Ovary (tissue), 10 donors: ENCODE measurements at places on chromosomes 5 and 9. TPM values are rescaled to one million over a fixed set of nuclear protein-coding genes. Genes with fewer than 3 reads are reported as not detected.
A peak's percentile ranks its signal among the peaks of the same experiment; 100 is the strongest.

The PTGS1 gene
- total RNA-seq = 37.1 TPM

The HRH2 gene
- 3.3 TPM for total RNA-seq

The TPM2 gene
- 266 TPM for total RNA-seq

The SLC25A2 gene
- not detected for total RNA-seq

The NFX1 gene
- total RNA-seq = 39.5 TPM

The DEPDC1B gene
- not detected for total RNA-seq

The PRR16 gene
- total RNA-seq = 1.6 TPM

The C9orf153 gene
- total RNA-seq = 0.30 TPM

The CDH6 gene
- total RNA-seq = 1.2 TPM

The SHROOM1 gene
- 10.2 TPM for total RNA-seq

The PCDHA9 gene
- 0.59 TPM for total RNA-seq

- no peak overlapping the region for H3K4me3 ChIP-seq
- H3K27ac ChIP-seq = no peak overlapping the region
- peaks cover 2% of the 10 kb centered on the region for H3K36me3 ChIP-seq
- H3K27me3 ChIP-seq = no peaks in the 10 kb centered on the region
Observed at GRCh38 chr5:121628783-121629182, 222.9 kb upstream of the FTMT start.

DNA sequence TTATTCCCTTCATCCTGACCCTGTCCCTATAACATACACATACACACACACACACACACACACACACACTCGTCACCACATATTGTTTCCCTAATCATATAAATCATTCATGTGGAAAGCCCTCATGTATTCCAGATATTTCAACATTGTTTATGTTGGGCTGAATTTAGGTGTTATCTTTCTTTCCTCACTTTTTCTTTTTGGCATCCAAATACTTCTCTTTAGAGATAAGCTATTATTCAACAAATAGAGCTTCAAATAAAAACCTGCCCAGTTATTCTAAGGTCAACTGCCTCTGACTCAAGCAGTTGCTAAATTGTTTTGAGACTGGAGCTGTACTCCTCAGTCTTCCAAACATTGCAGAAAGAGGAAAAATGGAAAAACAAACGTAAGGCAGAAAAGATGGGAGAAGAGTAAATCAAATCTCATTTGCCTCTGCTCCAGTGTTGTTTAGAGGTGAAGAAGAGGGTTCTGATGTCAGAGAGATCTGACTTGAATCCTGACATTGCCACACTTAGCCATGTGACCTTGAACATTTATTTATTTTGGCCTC lies 215.7 kb downstream of the GAS1 start:
- peaks cover 6% of the 10 kb centered on the region for H3K4me1 ChIP-seq
- DNase-seq = no peak
- H3K27me3 ChIP-seq = no peaks in the 10 kb centered on the region
- H3K36me3 ChIP-seq = no peaks in the 10 kb centered on the region

DNA sequence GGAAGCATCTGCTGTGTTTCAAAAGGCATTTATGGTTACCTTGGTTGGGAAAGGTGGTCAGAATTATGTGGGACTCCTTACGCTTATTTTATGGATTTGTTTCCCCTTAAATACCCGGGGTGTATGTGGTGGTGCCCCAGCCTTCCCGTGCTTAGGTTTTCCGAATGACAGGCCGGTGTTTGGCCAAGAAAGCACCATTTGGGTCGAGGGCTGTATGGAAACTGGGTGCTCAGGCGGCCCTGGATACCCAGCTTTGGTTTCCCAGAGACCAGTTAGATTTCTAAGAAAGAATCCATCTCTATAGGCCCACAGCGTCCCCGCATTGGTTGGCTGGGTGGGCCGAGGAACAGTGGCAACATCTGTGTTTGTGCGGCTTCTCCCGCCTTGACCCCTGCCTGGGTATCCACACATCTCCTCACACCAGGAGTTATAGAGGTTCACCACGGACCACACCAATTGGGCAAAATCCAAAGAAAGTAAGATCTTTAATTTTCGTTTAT lies 868 bp downstream of the ARHGEF28 start:
- peak overlapping the region; percentile 64 for H3K4me3 ChIP-seq
- H3K27ac ChIP-seq = peak overlapping the region; percentile 82
- H3K27me3 ChIP-seq = no peaks in the 10 kb centered on the region
- no peaks in the 10 kb centered on the region for H3K36me3 ChIP-seq
- H3K4me1 ChIP-seq = peaks cover 3% of the 10 kb centered on the region
- DNase-seq = peak; percentile 40

- H3K4me1 ChIP-seq = peaks cover 18% of the 10 kb centered on the region
- no peak for DNase-seq
- no peaks in the 10 kb centered on the region for H3K27me3 ChIP-seq
- H3K27ac ChIP-seq = no peak overlapping the region
- no peak overlapping the region for H3K4me3 ChIP-seq
Observed at GRCh38 chr5:33850100-33850594, 41.6 kb downstream of the ADAMTS12 start.

GRCh38 chr9:134168757-134169550 lies 4.6 kb upstream of the RNU6ATAC start:
- H3K4me3 ChIP-seq = no peak overlapping the region
- H3K27ac ChIP-seq = no peak overlapping the region
- DNase-seq = no peak
- no peaks in the 10 kb centered on the region for H3K36me3 ChIP-seq
- H3K4me1 ChIP-seq = peaks cover 11% of the 10 kb centered on the region

DNA sequence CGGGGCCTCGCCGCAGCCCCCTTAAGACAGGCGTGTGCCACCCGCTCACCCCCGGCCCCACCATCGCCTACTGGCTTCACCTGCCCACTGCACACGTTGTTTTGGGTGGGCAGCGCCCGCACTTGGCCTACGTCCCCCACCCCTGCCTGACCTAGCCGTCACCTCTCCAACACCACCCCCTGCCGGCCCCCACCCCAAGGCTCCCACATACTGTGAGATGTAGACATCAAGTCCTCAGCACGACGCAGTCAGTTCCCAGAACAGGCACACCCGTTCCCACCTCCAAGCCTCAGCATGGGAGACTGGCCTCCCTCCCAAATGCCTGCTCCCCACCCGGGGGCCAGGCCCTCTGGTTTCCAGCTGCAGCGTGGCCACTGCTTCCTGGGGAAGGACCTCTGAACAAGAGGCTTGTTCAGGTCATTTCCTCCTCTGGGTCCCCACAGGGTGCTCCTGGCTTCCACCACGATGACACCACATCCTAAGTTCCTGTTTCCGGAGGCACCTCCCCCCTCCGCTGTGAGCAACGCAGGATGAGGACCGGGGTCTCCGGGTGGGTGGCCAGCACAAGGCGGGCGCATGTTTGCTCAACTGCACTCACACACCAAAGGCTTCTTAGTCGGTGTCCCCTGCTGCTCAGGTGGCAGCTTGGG lies 11.3 kb downstream of the DBN1 start:
- H3K4me1 ChIP-seq = no peaks in the 10 kb centered on the region
- H3K27me3 ChIP-seq = no peaks in the 10 kb centered on the region
- no peak overlapping the region for H3K27ac ChIP-seq
- DNase-seq = no peak

DNA sequence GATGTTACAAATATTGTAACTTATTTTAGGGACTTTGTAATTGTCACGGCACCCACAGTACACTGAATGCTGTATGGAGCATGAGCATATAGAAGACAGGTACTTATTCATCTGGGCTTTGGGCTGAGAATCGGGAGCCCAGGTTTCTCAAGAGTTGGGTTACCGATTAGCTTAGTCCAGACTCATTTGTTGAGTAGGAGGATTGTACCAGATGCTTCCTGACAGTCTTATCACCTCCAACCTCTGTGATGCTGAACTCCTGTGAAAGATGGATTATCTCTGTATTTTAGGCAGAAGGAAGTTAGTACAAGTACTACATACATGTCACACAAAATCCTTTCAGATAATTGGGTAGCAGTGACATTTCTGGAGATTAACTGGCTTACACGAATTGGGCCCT lies 79.2 kb downstream of the SV2C start:
- no peak overlapping the region for H3K4me3 ChIP-seq
- no peak overlapping the region for H3K27ac ChIP-seq
- H3K27me3 ChIP-seq = no peaks in the 10 kb centered on the region
- no peak for DNase-seq
- H3K4me1 ChIP-seq = no peaks in the 10 kb centered on the region
- no peaks in the 10 kb centered on the region for H3K36me3 ChIP-seq

GRCh38 chr5:85453026-85453349 lies 1068.3 kb upstream of the EDIL3 start:
- DNase-seq = no peak
- no peaks in the 10 kb centered on the region for H3K36me3 ChIP-seq
- H3K27ac ChIP-seq = no peak overlapping the region
- peaks cover 2% of the 10 kb centered on the region for H3K27me3 ChIP-seq
- no peak overlapping the region for H3K4me3 ChIP-seq

DNA sequence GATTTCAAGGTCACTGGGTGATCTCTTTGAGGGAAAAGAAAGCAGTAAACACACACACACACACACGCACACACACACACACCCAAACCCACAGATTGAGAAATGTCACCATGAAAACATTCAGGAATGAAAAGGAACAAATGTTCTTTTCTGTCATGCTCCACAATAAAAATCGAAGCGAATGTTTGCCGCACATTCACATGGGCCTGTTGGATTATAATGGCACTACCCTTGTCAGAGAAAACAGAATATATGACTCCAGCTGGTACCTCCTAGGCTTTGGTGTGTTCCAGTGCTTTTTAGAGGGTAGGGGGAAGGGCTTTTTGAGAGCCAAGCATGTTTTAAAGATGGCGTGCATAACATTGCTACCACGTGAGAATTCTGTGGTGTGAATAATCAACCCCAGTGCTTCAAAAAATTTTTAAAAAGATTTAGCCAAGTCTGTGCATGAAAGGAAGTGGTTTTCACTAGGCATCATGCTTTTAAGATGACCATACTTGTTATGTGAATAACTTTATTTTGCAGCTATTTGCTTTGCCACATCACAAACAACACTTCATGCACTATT lies 120.8 kb upstream of the ZNF608 start:
- no peaks in the 10 kb centered on the region for H3K36me3 ChIP-seq
- no peak overlapping the region for H3K27ac ChIP-seq
- no peaks in the 10 kb centered on the region for H3K27me3 ChIP-seq
- H3K4me3 ChIP-seq = no peak overlapping the region
- H3K4me1 ChIP-seq = no peaks in the 10 kb centered on the region

- no peaks in the 10 kb centered on the region for H3K36me3 ChIP-seq
- H3K27me3 ChIP-seq = no peaks in the 10 kb centered on the region
- no peak overlapping the region for H3K27ac ChIP-seq
- no peaks in the 10 kb centered on the region for H3K4me1 ChIP-seq
- H3K4me3 ChIP-seq = no peak overlapping the region
- DNase-seq = no peak
Observed at GRCh38 chr5:96004754-96005153, 43.1 kb upstream of the ELL2 start.

GRCh38 chr5:164255598-164256213 lies 750.3 kb downstream of the MAT2B start:
- no peak for DNase-seq
- H3K27ac ChIP-seq = no peak overlapping the region
- H3K4me1 ChIP-seq = no peaks in the 10 kb centered on the region
- H3K27me3 ChIP-seq = no peaks in the 10 kb centered on the region
- H3K36me3 ChIP-seq = no peaks in the 10 kb centered on the region

- H3K4me1 ChIP-seq = no peaks in the 10 kb centered on the region
- H3K27me3 ChIP-seq = no peaks in the 10 kb centered on the region
- DNase-seq = no peak
- H3K27ac ChIP-seq = no peak overlapping the region
- H3K36me3 ChIP-seq = no peaks in the 10 kb centered on the region
Observed at GRCh38 chr5:111859031-111859430, 102.0 kb upstream of the NREP start.

DNA sequence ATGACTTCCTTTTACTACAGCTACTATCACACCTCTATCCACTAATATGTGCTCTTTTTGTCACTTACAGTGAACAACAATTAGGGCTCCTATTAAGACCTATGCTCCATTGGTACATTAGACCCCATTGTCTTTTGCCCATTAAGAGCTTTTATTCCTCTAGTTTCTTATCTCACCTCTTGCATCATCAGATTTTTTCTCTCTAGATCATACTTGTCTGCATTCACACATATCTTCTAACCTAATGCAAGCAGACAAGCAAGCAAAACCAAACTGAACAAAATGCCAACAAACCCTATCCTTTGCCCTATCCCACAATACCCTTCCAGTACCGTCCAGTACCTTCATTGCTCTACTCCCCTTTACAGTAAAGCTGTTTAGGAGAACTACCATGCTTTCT lies 10.1 kb upstream of the RBM27 start:
- H3K4me3 ChIP-seq = no peak overlapping the region
- DNase-seq = no peak
- no peaks in the 10 kb centered on the region for H3K27me3 ChIP-seq
- H3K36me3 ChIP-seq = no peaks in the 10 kb centered on the region
- no peak overlapping the region for H3K27ac ChIP-seq

DNA sequence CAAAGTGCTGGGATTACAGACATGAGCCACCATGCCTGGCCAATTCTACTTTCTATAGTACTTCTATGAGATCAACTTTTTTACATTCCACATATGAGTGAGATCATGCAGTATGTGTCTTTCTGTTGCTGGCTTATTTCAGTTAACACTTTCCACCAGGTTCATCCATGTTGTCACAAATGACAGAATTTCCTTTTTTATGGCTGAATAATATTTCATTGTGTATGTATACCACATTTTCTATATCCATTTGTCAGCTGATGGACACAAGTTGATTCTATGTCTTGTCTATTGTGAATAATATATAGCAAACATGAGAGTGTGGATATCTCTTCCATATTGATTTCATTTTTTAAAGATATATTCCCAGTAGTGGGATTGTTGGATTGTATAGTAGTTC lies 17.2 kb downstream of the NLN start:
- no peaks in the 10 kb centered on the region for H3K36me3 ChIP-seq
- H3K4me3 ChIP-seq = no peak overlapping the region
- H3K4me1 ChIP-seq = no peaks in the 10 kb centered on the region

- H3K4me3 ChIP-seq = no peak overlapping the region
- DNase-seq = no peak
- no peaks in the 10 kb centered on the region for H3K27me3 ChIP-seq
- H3K4me1 ChIP-seq = peaks cover 2% of the 10 kb centered on the region
- H3K27ac ChIP-seq = no peak overlapping the region
Observed at GRCh38 chr5:141533897-141534296, 45.0 kb downstream of the PCDHGC5 start.

GRCh38 chr5:106784846-106785245 lies 885.9 kb downstream of the EFNA5 start:
- H3K4me3 ChIP-seq = no peak overlapping the region
- DNase-seq = no peak
- H3K36me3 ChIP-seq = no peaks in the 10 kb centered on the region

DNA sequence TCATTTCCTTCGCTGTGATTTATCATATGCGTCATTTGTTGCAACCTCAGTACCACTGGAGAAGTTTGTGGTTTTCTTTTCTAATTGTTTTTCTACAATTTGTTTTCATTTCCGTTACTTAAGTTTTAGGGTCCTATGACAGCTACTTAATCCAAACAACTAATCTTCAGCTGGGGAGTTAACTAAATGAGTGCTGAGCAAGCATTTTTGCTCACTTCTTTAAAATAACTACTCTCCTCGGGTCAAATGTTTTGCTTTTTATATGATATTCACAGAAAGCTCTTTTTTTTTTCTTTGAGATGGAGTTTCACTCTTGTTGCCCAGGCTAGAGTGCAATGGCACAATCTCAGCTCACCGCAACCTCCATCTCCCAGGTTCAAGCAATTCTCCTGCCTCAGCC lies 14.6 kb upstream of the ICE1 start:
- H3K27ac ChIP-seq = no peak overlapping the region
- H3K4me3 ChIP-seq = no peak overlapping the region
- no peak for DNase-seq
- no peaks in the 10 kb centered on the region for H3K4me1 ChIP-seq

GRCh38 chr5:150640311-150641005 lies at the start of gene SYNPO:
TSS of gene SYNPO (plus strand) at chr5:150640660. CDS start at chr5:150648276, 7,616 bp downstream.
- no peak within 1 kb of the TSS for H3K4me3 ChIP-seq
- DNase-seq = peak; percentile 87
- peak within 1 kb of the TSS; percentile 85 for H3K27ac ChIP-seq
